GM20000 (cell line): ENCODE measurements at places on chromosomes 5 and 9.

DNA sequence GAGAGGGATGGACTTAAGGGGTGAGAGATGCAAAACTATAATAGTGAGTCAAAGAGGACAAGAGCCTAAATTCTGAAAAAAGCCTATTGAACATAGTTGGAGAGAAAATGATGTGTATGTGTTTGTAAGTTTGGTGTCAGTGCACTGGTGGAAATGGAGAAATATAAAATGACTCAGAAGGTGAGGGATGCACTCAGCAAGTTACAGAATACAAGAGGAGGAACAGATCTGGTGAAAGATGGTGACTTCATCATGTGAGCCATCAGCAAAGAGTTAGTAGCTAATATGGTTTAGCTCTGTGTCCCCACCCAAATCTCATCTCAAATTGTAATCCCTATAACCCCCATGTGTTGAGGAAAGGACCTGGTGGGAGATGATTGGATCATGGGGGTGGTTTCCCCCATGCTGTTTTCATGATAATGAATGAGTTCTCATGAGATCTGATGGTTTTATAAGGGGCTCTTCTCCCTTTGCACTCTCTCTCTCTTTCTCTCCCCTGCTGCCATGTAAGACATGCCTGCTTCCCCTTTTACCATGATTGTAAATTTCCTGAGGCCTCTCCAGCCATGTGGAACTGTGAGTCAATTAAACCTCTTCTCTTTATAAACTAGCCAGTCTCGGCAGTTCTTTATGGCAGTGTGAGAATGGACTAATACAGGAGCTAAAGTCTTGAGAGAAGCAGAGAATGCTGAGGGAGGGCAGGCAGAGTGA, 30.4 kb upstream of the FYB1 start:
- DNase-seq: no peak

- no peak for DNase-seq
Observed at GRCh38 chr9:130846487-130847305, 11.6 kb downstream of the ABL1 start.

GRCh38 chr5:9903801-9904200, 273.6 kb upstream of the TAS2R1 start:
- DNase-seq: no peak

DNA sequence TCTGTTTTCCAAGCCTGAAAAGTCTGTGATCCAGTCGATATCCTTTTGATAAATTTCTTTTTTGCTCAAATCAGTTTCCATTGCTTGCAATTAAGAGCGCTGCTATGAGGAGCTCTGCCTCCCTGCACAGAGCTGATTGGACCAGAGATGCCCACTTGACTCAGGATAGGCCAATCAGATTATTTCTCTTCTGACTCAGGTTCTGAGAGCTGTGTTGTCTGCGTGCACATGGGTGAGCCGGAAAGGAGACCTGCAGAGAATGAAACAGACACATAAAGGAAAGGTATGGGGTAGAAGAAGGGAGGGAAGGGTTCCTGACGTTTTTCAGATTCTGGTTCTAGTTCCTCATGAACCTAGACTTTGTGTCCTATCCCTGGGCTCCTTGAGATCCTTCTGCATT, 15.8 kb upstream of the FABP6 start:
- DNase-seq: no peak

DNA sequence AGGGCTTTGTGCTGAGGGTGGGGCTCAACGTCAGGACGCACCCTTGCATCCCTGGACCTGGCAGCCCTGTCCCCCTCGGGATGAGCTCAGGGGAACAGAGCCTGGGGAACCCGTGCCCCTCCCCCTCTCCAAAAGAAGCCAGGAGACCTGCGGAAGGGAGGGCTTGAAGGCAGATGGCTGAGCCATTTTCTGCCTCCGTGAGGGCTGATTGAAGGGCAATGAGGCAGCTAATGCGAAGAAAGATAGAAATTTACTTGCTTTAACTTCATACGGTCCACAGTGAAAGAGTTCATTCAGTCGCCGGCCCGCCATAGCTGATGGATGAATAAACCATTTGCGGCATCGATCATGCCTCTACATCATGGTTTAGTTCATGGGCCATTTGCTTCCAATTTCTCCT, 28.8 kb downstream of the ASS1 start:
- DNase-seq: no peak

- DNase-seq: no peak
Observed at GRCh38 chr9:2337627-2338026, 284.0 kb upstream of the VLDLR start.
